ENCODE measurements at places on chromosomes 16 and 17.

- DNase-seq: no peak
Measured at GRCh38 chr17:81200695-81201580, 21.8 kb downstream of the CEP131 start.

DNA sequence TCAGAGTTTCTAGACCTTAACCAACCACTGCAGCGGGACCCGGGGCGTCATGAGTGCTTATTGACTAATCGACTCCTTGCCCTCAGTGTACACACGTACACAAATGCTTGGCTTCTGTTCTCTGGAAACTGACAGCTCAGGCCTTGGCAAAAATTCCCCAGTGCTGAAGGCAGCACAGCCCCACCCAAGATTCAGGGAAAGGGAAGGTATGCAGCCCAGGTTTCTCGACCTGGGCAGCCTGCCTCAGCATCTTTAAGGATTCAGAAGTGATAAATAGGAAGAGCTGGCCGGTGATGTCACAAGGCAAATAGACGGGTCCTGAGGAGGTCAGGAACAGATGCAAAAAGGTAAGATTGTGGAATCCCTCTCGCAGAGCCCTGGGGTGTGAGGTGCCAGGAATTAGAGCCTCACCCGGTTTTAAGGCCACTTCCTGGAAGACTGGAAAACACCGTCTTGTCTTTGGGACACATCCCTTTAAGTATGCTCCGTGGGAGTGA lies 9.0 kb upstream of the CDH3 start:
- no peak for DNase-seq

GRCh38 chr17:32341857-32342602 lies at the start of gene C17orf75:
Gene C17orf75 (minus strand): TSS chr17:32342173. CDS start chr17:32342139, 34 bp downstream.
- DNase-seq: peak; percentile 89

GRCh38 chr17:33596899-33597298 lies 303.8 kb upstream of the ASIC2 start:
- no peak for DNase-seq

DNA sequence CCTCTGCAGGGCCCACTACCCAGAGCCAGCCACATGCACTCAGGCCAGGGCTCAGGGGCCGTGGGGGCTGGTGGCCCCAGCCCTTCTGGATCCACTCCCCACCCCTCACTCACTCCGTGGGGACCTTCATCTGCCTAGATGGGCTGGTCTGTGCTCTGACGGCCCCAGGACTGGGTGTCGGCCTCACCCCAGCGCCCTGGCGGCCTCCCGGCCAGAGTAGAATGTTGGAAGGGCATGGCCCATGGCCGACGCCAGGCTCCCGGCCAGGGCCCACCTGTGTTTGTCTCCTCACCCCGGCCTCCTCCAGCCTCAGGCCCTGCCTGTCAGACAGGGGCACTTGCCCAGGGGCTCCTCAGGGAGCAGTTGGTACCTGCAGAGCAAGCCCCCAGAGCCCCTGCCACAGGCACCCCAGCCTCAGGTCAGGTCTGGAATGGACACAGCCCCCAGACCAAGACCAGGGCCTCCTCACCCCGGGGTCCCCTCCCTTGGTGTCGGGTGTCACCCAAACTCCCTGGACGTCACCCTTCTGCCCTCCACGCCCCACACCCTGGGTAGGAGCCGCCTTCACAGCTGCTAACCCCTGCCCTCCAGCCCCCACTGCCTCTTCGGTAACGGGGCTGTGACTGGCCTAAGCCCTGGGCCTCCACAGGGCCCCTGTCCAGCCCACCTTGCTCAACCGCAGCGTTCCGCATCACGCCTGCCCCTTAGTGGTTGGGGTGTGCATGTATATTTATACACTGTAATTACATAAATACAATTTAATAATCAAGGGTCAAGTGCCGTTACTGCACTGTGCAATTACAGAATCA lies 3.0 kb upstream of the CDH15 start:
- DNase-seq: no peak

All from right kidney (tissue), 9 donors.